ENCODE measurements at places on chromosomes 13 and 19. TPM values are rescaled to one million over a fixed set of nuclear protein-coding genes. Genes with fewer than 3 reads are reported as not detected.

C13orf46 gene
- total RNA-seq = 3.3 TPM

CCDC8 gene
- 5.4 TPM for total RNA-seq

JAK3 gene
- 5.5 TPM for total RNA-seq

SCEL gene
- not detected for total RNA-seq

KLK8 gene
- total RNA-seq = 2.2 TPM

NECTIN2 gene
- 95.1 TPM for total RNA-seq

TJP3 gene
- total RNA-seq = 0.90 TPM

VSTM1 gene
- not detected for total RNA-seq

CLEC11A gene
- 27.6 TPM for total RNA-seq

TNFSF13B gene
- 0.44 TPM for total RNA-seq

GRCh38 chr13:24630851-24631620 lies 49.2 kb upstream of the ATP12A start:
- DNase-seq = no peak

DNA sequence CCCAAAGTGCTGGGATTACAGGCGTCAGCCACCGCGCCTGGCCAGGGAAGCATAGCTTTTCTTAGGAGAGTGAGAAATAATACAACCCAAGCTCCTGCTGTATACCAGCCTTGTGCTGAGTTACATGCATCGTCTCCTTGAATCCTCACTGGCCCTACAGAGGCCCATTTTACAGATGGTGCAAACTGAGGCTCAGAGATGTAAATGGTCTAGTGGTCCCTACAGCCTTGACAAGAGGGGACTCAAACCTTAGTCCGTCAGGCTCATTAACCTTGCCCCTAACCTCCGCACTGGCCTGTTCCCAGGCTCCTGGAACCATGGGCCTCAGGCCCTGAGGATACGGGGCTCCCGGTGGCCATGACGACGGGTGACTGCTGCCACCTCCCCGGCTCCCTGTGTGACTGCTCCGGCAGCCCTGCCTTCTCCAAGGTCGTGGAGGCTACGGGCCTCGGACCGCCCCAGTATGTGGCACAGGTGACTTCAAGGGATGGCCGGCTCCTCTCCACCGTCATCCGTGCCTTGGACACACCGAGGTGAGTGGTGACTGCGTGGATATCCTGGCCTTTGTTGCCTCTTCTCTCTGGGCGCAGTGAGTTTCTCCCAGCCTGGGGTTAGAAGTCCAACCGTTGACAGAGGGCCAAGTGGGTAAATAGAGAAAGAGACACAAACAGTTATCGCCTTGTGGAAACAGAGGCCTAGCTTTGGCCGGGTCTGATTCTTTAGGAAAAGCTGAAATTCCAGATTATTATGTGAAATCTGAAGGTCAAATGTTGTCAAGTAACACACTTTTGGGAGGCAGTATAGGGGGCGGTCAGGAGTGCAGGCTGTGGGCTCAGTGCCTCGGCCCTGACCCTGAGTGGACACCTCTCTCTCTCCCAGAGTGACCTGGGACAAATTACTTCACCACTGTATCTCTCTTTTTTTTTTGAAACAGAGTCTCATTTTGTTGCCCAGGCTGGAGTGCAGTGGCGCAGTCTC lies 8.7 kb downstream of the MARCHF2 start:
- no peak for DNase-seq

DNA sequence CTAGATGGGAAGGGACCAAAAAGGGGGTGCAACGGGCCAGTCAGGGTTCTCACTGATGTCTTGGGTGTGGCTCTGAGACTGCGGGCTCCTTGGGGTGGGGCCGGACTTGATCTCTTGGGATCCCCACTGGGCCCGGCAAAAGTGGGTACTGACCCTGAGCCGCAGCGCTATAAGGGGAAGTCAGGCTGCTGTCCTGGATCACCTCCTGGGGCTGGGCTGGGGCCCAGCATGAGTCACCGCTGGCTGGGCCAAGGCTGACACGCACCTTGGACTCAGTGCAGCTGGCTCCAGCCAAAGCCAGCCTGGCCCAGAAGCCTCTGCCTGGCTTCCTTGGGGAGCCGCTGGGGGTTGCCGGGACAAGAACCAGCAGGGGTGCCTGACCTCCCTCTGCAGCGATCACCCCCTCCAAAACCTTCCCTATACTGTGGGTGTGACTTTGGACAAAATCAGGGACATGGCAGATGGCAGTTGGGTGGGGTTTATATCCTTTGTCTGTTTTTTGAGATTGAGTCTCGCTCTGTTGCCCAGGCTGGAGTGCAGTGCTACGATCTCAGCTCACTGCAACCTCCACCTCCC lies 617 bp upstream of the IQCN start:
- peak; percentile 76 for DNase-seq

- DNase-seq = no peak
These were observed 13.7 kb downstream of the FAM124A start for GRCh38 chr13:51235756-51236490.

GRCh38 chr13:23436680-23437079 lies 3.2 kb upstream of the SACS start:
- no peak for DNase-seq

DNA sequence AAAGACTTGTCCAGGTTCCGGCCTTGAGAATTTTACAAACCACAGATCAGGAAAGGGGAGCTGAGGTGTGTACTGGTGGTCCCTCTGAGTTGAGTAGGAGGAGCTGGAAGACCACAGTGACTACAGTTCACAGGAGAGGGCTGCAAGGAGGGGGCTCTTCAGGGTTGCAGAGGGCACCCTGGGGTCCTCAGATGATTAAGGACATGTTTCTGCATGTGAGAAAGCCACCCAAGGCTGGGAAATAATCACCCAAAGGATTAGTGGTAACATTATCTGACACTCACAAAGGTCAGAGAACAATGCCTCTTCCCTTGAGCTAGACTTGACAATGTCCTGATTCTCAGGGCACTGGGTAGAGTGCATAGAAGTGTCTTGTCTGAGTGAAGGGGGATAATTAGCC lies 540.4 kb downstream of the IRS2 start:
- DNase-seq = no peak

DNA sequence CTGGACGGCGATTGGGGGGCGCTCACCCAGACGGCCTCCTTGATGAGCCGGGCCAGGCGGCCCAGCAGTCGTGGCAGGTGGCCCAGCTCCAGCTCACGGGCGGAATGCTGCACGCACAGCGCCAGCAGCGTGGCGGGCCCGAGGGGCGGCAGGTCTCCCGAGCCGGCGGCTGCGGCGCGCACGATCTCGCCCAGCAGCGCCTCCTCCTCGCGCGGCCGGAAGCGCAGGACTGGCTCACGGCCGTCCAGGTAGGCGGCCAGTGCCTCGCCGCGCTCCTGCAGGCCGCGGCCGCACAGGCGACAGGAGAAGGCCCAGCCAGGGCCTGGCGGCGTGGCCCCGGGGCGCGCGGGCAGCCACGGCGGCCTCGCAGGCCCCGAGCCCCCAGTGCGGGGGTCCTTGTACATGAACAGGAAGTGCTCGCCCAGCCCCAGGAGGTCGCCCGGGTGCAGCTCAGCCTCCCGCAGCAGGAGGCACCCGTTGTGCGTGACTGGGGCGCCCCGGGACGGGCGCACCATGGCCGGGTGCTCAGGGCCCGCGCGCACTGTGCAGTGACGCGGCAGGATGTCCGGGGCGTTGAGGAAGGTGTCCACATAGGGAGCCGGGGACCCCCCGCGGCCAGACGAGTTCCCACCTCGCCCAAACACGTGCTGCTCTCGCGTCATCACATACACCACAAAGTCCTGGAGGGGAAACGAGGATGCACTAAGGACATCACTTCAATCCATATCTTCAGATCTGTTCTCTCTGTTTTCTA lies 9.6 kb upstream of the MAMSTR start:
- DNase-seq = no peak

DNA sequence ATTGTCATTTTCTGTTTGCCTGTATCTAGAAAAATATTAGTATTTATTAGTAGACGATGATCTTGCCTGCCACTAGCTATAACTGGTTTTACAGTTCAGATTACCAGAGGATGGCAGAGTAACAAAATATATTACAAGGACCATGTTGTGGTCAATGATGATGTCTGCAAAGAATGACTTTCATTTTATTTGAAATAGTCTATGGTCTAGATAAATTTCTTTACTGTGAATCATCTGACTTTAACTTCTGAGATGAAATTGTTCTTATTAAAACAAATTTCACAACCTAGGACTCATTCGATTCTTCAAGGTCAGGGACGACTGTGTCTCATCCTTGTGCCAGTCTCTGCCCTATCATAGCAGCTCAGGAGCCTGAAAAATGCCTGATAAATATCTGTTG lies 637.8 kb upstream of the KLF12 start:
- no peak for DNase-seq

DNA sequence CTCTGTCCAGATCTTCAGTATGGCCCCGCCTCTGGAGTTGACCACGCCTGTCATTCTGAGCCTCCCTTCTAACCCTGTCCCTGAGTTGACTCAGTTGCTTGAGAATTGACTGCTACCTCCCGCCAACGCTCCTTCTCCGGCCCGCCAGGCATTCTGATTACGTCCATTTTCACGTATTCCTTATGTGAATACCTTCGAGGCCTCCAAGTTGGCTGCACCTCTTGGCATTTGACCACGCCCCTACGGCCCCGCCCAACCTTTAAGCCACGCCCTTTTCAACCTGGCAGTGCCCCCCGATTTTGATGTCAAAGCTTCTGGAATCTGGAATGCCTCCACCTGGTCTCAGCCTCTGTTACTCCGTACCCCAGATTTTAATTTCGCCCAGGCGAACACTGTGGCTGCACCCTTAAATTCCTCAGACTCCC lies 1.7 kb upstream of the EML2 start:
- no peak for DNase-seq

All from tibial nerve (tissue), 4 donors.